Frontal cortex (tissue), 4 donors: ENCODE measurements at places on chromosomes 11 and 22. TPM values are rescaled to one million over a fixed set of nuclear protein-coding genes. Genes with fewer than 3 reads are reported as not detected.

The OSM gene
- 0.41 TPM for total RNA-seq

The FAM83F gene
- 0.41 TPM for total RNA-seq

The MPPED2 gene
- 63.2 TPM for total RNA-seq

The APOBEC3C gene
- total RNA-seq = not detected

The CACNA1I gene
- 5.3 TPM for total RNA-seq

The FBLN1 gene
- 25.7 TPM for total RNA-seq

The SCN4B gene
- 5.7 TPM for total RNA-seq

The TMEM258 gene
- 62.4 TPM for total RNA-seq

The F2 gene
- total RNA-seq = not detected

The ALDH3B2 gene
- not detected for total RNA-seq

The OR5B21 gene
- not detected for total RNA-seq

The OR2AT4 gene
- not detected for total RNA-seq

The ESAM gene
- total RNA-seq = 3.7 TPM

The OR52W1 gene
- not detected for total RNA-seq

The PLEKHB1 gene
- 5.3 TPM for total RNA-seq

The ELFN2 gene
- total RNA-seq = 7.7 TPM

The OR10A2 gene
- total RNA-seq = not detected

The GSTT2B gene
- 2.0 TPM for total RNA-seq

The PNPLA3 gene
- 17.5 TPM for total RNA-seq

The SSH3 gene
- 2.0 TPM for total RNA-seq

The SLC6A5 gene
- not detected for total RNA-seq

The MS4A4A gene
- total RNA-seq = 2.0 TPM

The SIK3 gene
- total RNA-seq = 27.3 TPM

The RTN4R gene
- total RNA-seq = 10.2 TPM

The DCDC1 gene
- total RNA-seq = 2.4 TPM

The HARBI1 gene
- total RNA-seq = 7.7 TPM

The DDI1 gene
- not detected for total RNA-seq

The SEZ6L gene
- total RNA-seq = 51.8 TPM

The SIRT3 gene
- 12.6 TPM for total RNA-seq

The TPBGL gene
- total RNA-seq = not detected

The SORL1 gene
- 42.8 TPM for total RNA-seq

The TSGA10IP gene
- not detected for total RNA-seq

The APOBEC3H gene
- not detected for total RNA-seq

The ARHGAP1 gene
- total RNA-seq = 13.5 TPM

The RHOD gene
- 0.82 TPM for total RNA-seq

The OR8D1 gene
- total RNA-seq = not detected

The PDGFD gene
- total RNA-seq = 7.3 TPM

The MRGPRX2 gene
- total RNA-seq = not detected

The SGSM1 gene
- total RNA-seq = 8.6 TPM

The CCDC87 gene
- 1.2 TPM for total RNA-seq

The IL18BP gene
- 1.6 TPM for total RNA-seq

The KCNJ5 gene
- 0.82 TPM for total RNA-seq

The CRYBB3 gene
- not detected for total RNA-seq

The CRYBA4 gene
- total RNA-seq = not detected

The GGT5 gene
- total RNA-seq = 0.41 TPM

The FAM118A gene
- total RNA-seq = 14.3 TPM

The CDC42BPG gene
- under 0.01 TPM for total RNA-seq

The FAM180B gene
- not detected for total RNA-seq

The SMTNL1 gene
- total RNA-seq = not detected

The FOLR1 gene
- not detected for total RNA-seq

The TP53I11 gene
- 20.4 TPM for total RNA-seq

The TREH gene
- total RNA-seq = not detected
